ENCODE measurements at places on chromosomes 1 and 21. TPM values are rescaled to one million over a fixed set of nuclear protein-coding genes. Genes with fewer than 3 reads are reported as not detected.

DNA sequence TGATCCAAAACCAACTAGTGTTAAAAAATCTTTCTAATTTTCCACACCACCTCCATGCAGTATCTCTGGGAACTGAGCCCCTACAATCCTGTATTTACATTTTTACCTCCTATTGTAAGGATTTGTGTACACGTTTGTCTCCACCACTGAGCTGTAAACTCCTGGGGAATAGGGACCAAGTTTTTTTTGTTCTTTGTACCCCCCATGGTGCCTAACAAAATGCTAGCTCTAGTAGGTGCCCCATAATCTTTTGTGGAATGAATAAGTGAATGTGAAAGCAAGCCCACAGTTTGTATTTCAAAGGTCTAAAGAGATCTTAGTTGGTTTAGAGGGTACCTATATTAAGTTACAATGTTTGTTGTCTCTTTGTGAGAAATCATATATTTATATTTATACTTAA, 879 bp upstream of the WLS start:
- H3K4me3 ChIP-seq, result peak overlapping the region; percentile 87
- peaks cover 28% of the 10 kb centered on the region for H3K4me1 ChIP-seq
- no peaks in the 10 kb centered on the region for H3K27me3 ChIP-seq
- H3K27ac ChIP-seq, result peak overlapping the region; percentile 88
- DNase-seq, result no peak
- no peaks in the 10 kb centered on the region for H3K36me3 ChIP-seq

- H3K4me3 ChIP-seq, result no peak overlapping the region
- no peak for DNase-seq
- H3K27ac ChIP-seq, result no peak overlapping the region
- H3K36me3 ChIP-seq, result no peaks in the 10 kb centered on the region
These were observed 45.6 kb downstream of the IRF2BP2 start for GRCh38 chr1:234564035-234565029.

DNA sequence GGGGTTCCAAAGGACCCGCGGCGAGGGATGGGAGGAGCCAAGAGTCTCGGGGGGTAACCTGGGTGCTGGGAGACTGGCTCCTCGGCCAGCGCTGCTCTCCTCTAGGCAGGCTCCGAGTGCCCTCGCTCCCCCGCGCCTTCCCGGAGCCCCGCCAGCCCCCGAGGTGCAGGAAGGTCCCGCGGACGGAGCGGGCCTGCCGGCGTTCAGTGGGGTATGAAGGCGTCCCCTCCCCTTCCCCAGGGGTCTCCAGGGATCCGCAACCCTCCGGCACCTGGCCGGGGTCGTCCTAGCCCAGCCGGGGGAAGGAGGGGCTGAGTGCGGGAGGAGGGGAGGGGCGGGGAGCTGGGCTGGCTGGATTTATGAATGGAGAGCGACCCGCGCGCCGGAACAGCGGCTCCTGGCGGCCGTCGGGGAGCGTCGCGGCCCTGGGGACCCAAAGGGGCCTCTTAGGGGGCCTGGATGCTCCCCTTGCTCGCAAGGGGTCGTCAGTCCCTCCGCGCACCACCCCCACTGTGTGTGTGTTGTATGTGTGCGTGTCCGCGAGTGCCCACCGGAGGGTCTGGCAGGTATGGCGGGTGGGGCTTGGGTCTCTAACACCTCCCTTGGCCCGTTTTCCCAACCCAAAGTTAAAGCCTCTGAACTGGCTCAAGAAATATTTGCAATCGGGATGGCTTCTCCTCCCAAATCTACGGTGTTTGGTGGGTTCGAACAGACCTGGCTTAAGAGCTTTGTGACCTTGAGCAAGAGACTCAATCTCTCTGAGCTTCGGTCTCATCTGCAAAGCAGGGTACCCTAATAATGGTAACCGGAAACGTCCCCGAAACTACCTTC, 642 bp downstream of the HCRTR1 start:
- no peak overlapping the region for H3K27ac ChIP-seq
- DNase-seq, result no peak
- H3K36me3 ChIP-seq, result no peaks in the 10 kb centered on the region
- H3K4me1 ChIP-seq, result peaks cover 12% of the 10 kb centered on the region
- no peaks in the 10 kb centered on the region for H3K27me3 ChIP-seq
- peak overlapping the region; percentile 45 for H3K4me3 ChIP-seq

DNA sequence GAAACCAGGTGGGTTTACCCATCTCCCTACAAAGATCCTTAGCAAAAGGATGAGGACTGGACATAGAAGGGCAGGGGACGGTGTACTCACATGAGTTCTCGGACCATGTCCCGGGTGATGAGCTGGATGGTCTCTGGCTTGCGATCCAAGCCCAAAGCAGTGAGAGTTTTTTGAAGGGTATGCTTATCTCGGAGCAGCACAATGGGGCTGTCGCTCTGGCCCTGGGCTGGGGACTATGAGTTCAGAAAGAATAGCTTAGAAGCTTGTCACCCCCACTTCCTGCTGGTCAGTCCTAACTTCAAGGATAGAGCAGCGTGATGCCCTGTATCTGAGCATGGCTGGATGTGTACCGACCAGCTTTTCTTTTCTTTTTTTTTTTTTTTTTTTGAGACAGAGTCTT, 9.6 kb downstream of the CFAP45 start:
- DNase-seq, result no peak
- peaks cover 12% of the 10 kb centered on the region for H3K4me1 ChIP-seq

- H3K36me3 ChIP-seq, result no peaks in the 10 kb centered on the region
- no peaks in the 10 kb centered on the region for H3K27me3 ChIP-seq
- H3K4me1 ChIP-seq, result no peaks in the 10 kb centered on the region
- H3K27ac ChIP-seq, result no peak overlapping the region
These were observed 2.8 kb downstream of the CD48 start for GRCh38 chr1:160708801-160709200.

TRNP1 gene
- 13.0 TPM for total RNA-seq

S100A11 gene
- total RNA-seq, result 559 TPM

DNA sequence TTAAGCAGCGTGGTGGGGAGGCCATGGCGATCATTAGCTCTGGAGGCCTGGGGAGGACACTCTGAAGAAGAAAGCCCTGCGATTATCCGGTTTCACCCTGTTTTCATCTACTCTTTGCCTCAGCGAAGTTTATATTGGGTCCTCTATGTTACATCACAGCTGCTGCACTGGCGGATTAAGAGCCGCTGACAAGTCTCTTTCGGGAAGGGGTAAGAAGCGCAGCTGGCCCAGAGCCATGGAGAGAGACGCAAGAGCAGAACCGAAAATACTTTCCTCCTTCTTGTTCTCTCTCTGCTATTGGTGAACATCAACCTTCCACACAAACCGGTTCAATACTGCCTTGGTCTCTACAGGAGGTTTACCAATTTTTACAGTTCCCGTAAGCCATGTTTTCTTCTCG, 291.5 kb downstream of the FAM72C start:
- no peak for DNase-seq
- no peaks in the 10 kb centered on the region for H3K27me3 ChIP-seq
- H3K4me3 ChIP-seq, result no peak overlapping the region
- no peaks in the 10 kb centered on the region for H3K4me1 ChIP-seq
- H3K27ac ChIP-seq, result no peak overlapping the region

- H3K27me3 ChIP-seq, result no peaks in the 10 kb centered on the region
- no peaks in the 10 kb centered on the region for H3K4me1 ChIP-seq
- no peak overlapping the region for H3K27ac ChIP-seq
- no peak for DNase-seq
These were observed 23.2 kb upstream of the DENND1B start for GRCh38 chr1:197798492-197798891.

GRCh38 chr1:59290193-59290949, 6.5 kb upstream of the FGGY start:
- no peak overlapping the region for H3K4me3 ChIP-seq
- no peak for DNase-seq
- H3K27me3 ChIP-seq, result no peaks in the 10 kb centered on the region
- H3K4me1 ChIP-seq, result peaks cover under 1% of the 10 kb centered on the region
- no peaks in the 10 kb centered on the region for H3K36me3 ChIP-seq

- no peak overlapping the region for H3K27ac ChIP-seq
- no peak overlapping the region for H3K4me3 ChIP-seq
- no peaks in the 10 kb centered on the region for H3K27me3 ChIP-seq
- no peak for DNase-seq
- peaks cover 17% of the 10 kb centered on the region for H3K4me1 ChIP-seq
These were observed 177.5 kb downstream of the LMO4 start for GRCh38 chr1:87506147-87506546.
